Panc1 (cell line): ENCODE measurements at places on chromosomes 3 and 15.

- DNase-seq, result no peak
These were observed 118.8 kb upstream of the ADPGK start for GRCh38 chr15:72902245-72902918.

DNA sequence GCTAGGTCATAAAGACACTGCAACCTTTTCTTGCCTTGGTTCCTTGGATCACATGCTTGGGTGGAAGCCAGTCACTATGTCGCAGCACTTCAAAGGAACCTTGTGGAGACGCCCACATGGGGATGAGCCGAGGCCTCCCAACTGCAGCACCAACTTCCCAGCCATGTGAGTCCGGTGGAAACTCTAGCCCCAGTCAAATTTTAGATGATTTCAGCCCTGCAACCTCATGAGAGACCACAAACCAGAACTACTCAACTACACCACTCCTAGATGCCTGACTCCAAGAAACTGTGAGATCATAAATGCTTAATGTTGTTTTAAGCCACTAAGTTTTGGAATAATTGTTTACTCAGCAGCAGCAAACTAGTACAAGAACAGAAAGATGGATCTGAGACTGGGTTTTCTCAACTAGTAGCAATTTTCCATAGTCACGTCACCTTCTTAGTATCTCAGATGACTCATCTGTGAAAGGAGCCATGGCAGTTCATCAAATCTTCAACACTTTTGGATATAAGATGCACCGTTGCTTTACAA, 86.5 kb downstream of the MB21D2 start:
- DNase-seq, result no peak

GRCh38 chr15:38593524-38593923, 28.9 kb upstream of the RASGRP1 start:
- DNase-seq, result no peak

GRCh38 chr3:36991147-36991546, 1.8 kb downstream of the EPM2AIP1 start:
- DNase-seq, result no peak

GRCh38 chr3:25099666-25100065, 328.4 kb upstream of the RARB start:
- DNase-seq, result no peak

GRCh38 chr3:159258934-159259333, 457.1 kb downstream of the MFSD1 start:
- DNase-seq, result no peak

GRCh38 chr15:101058735-101059134, 139.6 kb downstream of the LRRK1 start:
- no peak for DNase-seq

DNA sequence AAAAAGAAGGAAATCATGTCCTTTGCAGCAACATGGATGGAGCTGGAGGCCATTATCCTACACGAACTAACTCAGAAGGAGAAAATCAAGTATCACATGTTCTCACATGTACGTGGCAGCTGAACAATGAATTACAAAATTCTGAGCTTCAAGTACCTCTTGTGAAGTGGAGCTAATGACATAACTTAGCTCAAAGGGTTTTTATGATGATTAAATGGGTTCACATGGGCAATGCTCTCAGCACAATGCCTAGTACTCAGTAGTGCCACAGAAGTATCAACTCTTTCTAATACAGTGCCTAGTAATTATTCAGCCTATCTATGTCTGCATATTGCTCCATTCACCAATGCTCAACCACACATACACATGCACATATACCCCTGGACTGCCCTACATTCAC, 407.5 kb upstream of the WNT5A start:
- DNase-seq, result no peak

- DNase-seq, result no peak
These were observed 144.8 kb upstream of the BHLHE40 start for GRCh38 chr3:4834403-4834866.

GRCh38 chr3:130828948-130829947, 64.6 kb upstream of the ATP2C1 start:
- no peak for DNase-seq

GRCh38 chr3:8954938-8955763, 8.1 kb downstream of the RAD18 start:
- no peak for DNase-seq

DNA sequence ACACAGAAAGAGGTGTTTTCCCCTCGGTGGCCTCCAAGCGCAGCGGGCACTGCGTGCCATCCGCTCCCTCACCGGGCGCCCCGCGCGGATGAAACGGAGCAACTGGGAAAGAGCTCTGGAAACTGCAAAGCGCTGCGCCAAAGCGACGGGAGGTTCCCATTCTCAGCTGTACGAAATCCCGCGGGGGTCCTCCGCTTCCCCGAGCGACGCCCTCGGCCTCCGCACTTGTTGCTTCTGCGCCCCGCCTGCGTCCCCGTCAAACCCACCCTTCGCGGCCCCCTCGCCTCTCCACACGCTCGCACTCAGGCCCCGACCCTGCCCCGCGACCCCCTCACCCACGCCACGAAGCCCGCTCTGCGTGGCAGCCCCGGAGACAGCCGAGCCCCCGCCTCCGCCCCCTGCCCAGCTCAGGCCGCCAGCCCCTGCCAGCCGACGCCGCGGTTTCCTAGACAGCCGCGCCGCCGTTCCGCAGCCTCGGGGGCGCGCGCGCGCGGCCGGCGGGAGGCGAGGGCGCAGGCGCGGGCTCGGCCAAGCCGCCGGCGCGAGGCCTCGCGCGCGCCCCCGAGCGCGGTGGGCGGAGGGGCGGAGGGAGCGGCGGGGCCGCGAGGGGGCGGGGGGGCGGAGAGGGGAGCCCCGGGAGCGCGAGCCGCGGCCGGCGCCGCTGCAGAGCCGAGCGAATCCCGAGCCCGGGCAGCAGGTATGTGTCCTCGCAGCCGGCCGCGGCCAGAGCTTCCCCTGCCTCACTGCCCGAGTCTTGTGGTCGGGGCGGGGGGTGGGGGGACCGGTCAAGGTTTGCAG, at the start of gene TMEM266:
Gene TMEM266, plus strand, starts transcription at position 666 of the 798 bp plus-strand sequence. CDS start 74,279 bp downstream, outside the sequence.
- DNase-seq, result no peak
